ENCODE measurements at places on chromosomes 1 and 21.
A peak's percentile ranks its signal among the peaks of the same experiment; 100 is the strongest.

DNA sequence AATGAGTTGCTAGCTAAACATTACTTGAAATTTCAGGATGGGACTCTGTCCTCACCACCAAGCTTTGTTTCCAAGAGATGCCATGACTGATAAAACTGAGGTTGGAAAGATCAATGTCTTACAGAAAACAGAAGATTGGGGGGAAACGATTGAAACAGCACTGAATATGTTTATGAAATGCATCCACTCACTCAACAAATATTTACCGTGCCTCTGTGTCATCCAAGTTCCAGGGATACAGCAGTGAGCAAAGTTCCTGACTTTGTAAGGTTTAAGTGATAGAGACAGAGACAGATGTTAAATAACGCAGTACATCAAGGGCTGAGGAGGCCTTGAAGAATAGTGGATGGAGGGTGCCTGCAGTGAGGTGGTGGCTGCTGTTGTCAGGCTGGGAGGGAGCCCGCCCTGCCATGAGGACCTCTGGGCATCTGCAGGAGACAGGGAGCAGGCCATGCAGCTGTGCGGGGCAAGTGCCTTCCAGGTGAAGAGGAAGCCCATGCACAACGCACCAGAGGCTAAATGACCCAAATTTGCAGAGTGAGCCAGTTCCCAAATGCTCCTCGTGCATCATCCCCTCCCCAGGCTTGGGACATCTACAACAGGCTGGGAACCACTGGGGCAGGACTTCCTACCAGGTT lies 108.0 kb downstream of the HLCS start:
- DNase-seq = no peak

- no peak for DNase-seq
Measured at GRCh38 chr1:232676307-232676706, 46.4 kb upstream of the SIPA1L2 start.

- no peak for DNase-seq
Measured at GRCh38 chr1:96723377-96723776, 1.8 kb downstream of the PTBP2 start.

DNA sequence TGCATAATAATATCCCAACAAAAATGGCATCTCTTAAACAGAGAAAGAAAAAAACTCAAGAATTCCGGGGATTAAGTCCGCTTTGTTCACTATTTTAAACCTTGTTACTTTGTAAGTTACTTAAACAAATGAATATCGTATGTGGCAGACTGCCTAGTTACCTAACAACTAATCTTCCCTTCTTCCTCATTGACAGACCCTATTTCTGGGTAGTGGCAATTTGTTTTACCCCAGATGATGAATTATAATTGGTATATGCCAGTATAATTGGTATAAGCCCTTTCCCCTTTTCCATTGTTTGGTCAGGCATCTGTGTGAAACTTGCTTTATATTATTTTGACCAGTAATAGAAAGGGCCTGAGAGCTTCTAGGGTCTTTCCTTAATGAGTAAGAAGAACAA lies 52.4 kb downstream of the CDC42BPA start:
- DNase-seq = no peak

- peak; percentile 7 for DNase-seq
Measured at GRCh38 chr1:66725885-66726665, 26.2 kb upstream of the DYNLT5 start.

- no peak for DNase-seq
Measured at GRCh38 chr1:11772458-11772857, 10.5 kb downstream of the C1orf167 start.

- no peak for DNase-seq
Measured at GRCh38 chr1:65164633-65165032, 16.6 kb downstream of the AK4 start.

GRCh38 chr1:52157582-52157981 lies 15.7 kb downstream of the ZFYVE9 start:
- no peak for DNase-seq

- DNase-seq = no peak
Measured at GRCh38 chr1:41482001-41482765, 2.3 kb downstream of the EDN2 start.

DNA sequence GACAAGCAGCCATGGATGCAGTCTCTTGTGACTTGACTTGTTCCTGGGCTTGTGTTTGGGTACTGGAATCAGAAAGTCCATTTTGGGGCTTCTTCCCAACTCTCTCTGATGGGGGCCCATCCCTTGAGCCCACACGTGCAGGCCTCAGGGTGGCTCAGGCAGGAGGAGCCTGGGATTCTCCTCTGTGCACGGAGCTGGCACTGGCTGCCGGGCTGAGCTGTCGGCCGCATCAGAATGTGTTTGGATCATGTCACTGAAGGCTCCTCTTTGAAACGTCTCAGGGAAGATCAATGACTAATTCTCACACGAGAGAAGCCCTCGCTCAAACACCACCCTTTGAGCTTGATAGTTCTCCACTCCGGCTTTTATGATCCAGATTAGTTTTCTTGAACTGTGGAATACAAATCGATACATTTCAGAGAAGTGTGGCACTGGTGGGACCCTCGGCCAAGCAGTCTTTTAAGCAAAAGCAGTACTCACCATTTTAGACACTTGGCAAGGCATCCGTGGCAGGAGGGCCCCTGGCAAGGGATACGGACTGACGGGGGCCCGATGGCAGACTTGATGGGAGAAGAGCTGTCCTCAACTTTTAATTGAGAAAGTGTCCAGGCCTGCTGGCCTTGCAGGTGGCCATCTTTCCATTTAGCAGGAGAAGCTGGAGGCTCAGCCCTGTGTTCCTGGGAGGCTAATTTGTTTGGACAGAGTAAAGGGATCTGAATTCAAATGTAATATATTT lies 220.7 kb upstream of the C1orf174 start:
- no peak for DNase-seq

- no peak for DNase-seq
Measured at GRCh38 chr21:34243562-34243961, 120.2 kb upstream of the KCNE2 start.

DNA sequence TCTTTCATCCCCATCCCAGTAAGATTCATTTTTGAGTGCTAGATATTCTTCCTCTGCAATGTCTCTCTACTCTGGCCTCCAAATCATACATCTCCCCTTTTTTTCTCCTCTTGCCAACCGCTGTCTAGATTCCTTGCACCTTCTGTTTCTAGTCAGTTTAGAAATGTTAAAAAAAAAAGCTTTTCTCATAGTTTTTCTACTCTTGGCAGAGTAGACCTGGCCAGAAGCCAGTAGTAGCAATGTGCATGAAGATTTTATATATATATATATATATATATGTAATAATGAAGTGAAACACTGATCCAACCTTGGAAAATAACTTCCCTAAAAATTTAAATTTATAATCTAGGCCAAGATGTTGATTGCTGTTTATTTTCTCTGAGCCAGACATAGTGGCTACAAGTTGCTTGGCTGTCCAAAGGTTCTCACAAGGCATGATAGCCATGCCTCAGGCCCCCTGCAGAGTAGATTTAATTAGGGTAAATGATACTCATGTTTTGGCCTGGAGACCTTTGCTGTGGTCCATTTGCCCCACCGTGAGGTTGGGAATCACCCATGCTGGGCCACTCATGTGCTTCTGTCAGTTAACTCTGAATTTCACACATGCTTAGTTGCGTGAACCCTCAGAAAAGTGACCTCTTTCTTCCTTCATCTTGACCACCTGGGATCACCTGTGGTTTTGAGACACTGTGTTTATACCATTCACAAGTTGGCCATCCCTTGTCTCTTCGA lies 103.4 kb upstream of the KCNE2 start:
- no peak for DNase-seq

- no peak for DNase-seq
Measured at GRCh38 chr1:109664671-109665070, 3.2 kb upstream of the GSTM2 start.

GRCh38 chr1:28163496-28164161 lies 12.9 kb downstream of the PTAFR start:
- no peak for DNase-seq

- DNase-seq = no peak
Measured at GRCh38 chr1:231665726-231666125, 39.1 kb downstream of the DISC1 start.

DNA sequence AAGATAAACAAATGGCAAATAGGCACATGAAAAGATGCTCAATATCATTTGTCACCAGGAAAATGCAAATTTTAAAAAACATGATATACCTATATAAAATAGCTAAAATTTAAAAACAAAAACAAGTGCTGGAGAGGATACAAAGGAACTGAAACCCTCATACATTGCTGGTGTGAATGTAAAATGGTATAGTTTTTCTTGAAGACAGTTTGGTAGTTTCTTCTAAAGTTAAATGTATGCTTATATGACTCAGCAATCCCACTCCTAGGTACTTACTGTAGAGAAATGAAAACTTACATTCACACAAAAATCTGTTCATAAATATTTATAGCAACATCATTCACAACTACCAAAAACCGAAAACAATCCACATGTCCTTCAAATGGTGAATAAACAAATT lies 11.2 kb downstream of the TAF12 start:
- no peak for DNase-seq

DNA sequence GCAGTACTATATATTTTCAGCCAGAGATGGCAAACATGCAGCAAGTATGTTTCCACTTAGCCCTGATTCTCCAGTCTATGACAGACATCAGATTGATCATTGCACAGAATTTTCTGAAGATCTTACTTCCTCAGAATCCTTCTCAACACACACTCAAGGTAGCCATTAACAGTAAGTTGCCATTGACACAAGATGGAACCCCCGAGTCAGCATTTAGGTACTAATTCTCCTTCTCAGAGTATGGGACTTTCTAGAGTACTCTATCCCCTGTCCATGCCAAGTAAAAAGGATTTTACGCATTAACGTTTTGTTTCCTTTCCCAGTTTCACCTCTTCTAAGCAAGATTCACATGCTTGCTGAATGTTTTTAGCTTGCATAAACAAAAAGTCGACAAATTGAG lies 63.5 kb downstream of the SGIP1 start:
- DNase-seq = no peak

GRCh38 chr1:86913399-86913895 lies 479 bp downstream of the SELENOF start:
- peak; percentile 12 for DNase-seq

DNA sequence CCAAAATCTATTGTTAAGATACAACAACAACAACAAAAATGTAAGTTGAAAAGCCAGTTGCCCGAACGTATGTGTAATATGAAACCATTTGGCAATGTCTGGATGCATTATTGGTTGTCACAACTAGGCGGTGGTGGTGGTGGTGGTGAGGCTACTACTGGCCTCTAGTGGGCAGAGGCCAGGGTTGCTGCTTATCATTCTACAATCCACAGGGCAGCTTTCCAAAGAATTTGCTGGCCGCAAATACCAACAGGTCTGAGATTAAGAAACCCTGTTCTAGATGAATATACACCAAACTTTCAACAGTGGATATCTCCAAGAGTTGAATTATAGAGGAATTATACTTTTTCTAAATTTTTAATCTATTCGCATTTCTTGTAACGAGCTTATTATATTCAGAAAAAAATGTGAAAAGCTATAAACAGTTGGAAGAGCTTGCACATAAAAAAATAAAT lies 26.8 kb upstream of the ZNF697 start:
- DNase-seq = no peak

DNA sequence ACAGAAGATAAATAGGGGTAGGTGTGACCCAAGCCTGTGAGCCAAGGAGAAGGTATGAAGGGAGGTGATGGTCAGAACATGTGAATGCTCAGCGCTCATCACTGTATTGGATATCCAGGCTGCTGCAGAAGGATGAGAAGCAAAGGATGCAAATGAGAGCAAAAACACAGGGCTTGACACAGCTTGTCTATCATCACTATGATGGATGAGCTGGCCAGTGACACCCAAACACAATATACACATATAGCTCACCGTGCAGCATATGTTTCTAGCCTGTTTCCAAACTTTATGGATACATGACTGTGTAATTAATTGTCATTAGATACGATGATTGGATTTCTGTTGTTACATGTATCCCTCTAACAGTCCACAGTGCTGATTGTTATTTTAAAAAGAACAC lies 13.8 kb upstream of the HMGN1 start:
- no peak for DNase-seq

GRCh38 chr1:160733898-160734297 lies 5.1 kb upstream of the SLAMF7 start:
- no peak for DNase-seq

DNA sequence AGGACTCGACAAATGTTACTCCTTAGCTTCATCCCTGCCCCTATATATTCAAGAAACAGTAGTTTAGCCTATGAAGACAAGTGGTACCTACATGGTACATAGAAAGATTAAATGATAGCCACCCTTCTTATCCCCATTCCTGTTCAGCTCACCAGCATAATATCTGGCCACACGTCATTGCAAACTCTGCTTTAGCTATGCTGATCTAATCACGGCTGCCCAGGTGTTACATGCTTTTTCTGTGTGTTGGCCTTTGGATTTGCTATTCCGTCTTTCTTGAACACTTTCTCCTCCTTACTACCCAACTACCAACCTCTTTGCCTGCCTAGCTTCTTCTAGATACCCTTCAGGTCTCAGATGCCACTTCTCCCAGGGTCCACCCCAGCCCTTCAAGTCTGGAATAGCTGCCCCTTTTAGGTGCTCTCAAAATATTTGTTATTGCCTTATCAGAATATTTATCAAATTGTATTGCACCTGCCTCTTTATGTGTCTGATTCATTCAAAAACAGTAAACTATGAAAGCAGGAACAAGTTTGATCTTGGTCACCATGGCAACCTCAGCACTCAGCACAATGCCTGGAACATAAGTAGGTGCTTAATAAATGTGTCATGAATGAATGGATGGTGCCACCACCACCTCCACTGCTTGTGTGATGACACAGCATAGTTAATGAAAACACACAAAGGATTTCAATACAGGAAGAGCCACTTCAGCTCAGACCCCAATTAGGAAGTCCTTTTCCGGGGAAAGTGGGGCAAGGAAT lies 11.4 kb upstream of the DNASE2B start:
- DNase-seq = no peak

- no peak for DNase-seq
Measured at GRCh38 chr1:168843401-168843800, 114.4 kb upstream of the DPT start.

DNA sequence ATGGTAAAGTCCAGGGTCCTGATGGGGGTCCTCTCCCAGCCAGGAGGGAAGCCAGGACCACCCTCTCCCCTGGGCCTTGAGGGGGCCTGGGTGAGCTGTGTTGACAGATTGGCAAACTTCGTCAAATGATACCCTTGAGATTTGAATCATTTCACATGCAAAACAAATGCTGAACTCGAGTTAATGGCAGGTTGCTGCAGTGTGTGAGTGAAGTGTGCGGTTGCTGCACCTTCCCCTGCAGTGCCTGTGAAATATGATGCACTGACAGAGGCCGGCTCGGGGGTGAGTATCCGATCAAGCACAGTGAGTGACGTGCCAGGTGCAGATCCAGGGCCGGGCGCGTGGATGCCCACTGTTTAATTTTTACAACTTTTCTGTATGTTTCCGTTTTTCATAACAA lies 5.7 kb upstream of the KRTAP12-1 start:
- no peak for DNase-seq

DNA sequence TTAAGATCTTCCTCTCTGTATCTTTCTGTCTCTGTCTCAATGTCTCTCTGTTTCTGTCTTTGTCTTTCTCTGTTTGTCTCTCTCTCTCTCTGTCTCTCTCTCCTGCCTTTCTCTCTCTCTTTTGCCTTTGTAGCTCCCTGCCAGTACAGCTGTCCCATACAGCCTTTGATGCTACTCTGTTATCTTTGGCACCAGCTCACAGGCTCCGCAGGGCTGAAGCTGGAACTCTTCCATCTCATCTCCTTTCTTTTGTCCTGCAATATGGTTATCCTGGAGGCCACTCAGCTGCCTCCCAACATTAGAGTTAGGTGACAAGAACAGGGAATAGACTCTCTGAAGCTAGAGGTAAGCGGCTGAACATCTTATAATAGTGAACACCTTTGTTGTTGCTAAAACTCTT lies 354.3 kb upstream of the NEGR1 start:
- DNase-seq = no peak

- no peak for DNase-seq
Measured at GRCh38 chr1:186046437-186047211, 312.4 kb downstream of the HMCN1 start.

Measured in activated CD8-positive, alpha-beta memory T cell treated with anti-CD3 and anti-CD28 coated beads for 4 hours (primary cell).